Heart right ventricle (tissue), 16 donors: ENCODE measurements at places on chromosomes 3 and 15. TPM values are rescaled to one million over a fixed set of nuclear protein-coding genes. Genes with fewer than 3 reads are reported as not detected.

DNA sequence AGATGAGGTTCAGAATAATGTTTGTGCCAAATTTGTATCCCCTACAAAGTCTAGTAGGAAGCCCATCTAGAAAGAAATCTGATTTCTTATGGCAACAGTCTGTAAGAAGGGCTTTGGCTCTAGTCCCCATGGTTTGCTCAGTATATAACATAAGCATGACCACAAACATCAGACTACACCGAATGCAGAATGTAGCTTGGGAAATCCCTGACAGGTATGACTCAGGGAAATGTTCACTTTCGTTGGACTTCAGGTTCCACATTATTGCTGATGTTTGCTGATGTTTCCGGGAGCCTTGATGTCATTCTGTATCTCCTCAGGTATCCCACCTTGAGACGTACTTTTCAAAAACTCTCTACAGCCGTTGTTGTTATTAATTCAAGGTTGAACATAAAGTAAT lies 304.4 kb upstream of the TGFBR2 start:
- DNase-seq, result no peak
- H3K27ac ChIP-seq, result no peak overlapping the region
- no peaks in the 10 kb centered on the region for H3K36me3 ChIP-seq
- H3K27me3 ChIP-seq, result no peaks in the 10 kb centered on the region
- no peak overlapping the region for H3K4me3 ChIP-seq

The ABHD10 gene
- total RNA-seq, result 42.7 TPM

The ARGFX gene
- not detected for total RNA-seq

The ADAMTS9 gene
- total RNA-seq, result 22.8 TPM

DNA sequence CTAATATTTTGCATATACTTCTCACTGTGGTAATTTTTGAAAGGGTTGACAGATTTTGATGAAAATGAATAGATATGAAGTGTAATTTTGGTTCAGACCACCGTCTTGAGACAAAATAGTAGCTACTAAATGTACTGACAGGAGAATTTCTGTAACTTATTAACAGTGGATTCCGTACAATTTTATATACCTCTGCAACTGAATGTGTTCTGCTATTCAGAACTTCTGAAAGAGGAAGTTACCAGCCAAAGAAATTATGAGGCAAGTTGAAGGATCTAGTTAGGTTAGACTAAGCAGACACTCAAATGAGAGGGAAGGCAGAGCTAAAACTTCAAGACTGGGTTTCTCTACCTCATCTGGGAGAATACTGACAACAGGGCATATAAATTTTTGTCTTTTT lies 29.4 kb downstream of the GAP43 start:
- no peak overlapping the region for H3K4me3 ChIP-seq
- H3K27ac ChIP-seq, result no peak overlapping the region
- DNase-seq, result no peak
- H3K27me3 ChIP-seq, result no peaks in the 10 kb centered on the region
- no peaks in the 10 kb centered on the region for H3K36me3 ChIP-seq

DNA sequence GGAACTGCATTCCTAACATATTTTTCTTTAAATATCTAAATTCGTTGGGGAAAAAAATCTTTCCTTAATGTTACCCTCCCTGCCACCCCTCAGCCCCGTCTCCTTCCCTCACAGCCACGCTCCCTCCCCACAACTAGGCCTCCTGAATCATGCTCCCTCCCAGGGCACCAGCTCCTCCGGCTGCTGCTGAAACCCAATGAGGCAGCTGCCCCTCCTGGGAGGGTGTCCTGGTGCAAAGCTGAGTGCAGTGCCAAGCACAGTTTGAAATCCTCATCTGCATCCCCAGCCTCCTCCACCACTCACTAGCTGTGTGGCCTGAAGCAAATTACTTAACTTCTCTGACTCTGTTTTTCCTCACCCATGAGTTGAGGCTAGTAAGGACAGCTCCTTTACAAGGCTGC lies 2.7 kb upstream of the NR2E3 start:
- H3K27ac ChIP-seq, result no peak overlapping the region
- H3K4me3 ChIP-seq, result peak overlapping the region; percentile 29
- no peaks in the 10 kb centered on the region for H3K27me3 ChIP-seq
- H3K36me3 ChIP-seq, result no peaks in the 10 kb centered on the region
- peaks cover 27% of the 10 kb centered on the region for H3K4me1 ChIP-seq

DNA sequence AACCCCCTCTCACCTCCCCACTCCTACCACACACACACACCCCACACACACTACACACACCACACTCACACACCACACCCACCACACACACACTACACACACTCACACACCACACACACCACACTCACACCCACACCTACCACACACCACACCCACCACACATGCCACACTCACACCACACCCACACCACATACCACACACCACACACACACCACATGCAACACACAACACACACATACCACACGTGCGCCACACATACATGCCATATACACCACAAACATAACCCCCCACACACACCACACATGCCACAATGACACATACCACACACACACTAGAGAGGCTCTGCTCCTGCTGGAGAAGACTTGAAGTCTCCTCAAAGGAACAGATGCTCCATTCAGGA lies 5.9 kb upstream of the ITPKA start:
- no peak overlapping the region for H3K4me3 ChIP-seq
- DNase-seq, result no peak
- H3K4me1 ChIP-seq, result peaks cover 9% of the 10 kb centered on the region
- H3K36me3 ChIP-seq, result no peaks in the 10 kb centered on the region

DNA sequence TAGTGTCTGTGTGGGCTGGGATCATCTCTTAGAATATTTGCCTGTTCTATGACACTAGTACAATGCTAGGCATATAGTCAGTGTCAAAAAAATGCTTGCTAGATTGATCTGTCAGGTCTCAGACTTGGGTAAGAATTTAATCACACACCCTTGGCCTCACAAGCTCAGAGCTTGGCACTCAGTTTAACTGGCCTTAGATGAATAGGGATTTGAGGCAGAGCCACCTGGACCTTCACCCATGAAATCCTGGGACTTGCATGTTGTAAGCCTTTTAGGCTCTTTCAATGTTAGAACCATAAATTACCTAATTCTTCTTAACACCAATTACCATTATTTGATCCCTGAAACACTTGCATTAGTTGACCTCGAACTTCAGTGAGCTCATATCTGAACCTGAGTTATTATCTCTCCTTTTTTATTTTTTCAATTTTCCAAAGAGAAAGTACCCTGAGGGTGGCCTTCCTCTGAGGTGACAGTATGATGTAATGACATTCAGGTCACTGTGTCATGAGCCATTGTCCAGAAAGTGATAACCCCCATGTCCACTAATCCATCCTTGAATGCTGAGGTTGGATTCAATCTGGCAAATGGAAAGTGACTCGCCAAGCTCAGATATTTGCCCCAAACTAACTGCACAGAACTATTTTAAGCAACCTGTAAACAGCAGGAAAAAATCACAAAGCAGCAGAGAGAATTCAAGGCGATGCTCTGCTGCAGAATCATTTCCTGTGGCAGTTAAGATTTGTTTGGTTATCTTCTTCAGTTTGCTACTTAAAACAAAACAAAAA lies 615.2 kb upstream of the NR2F2 start:
- no peaks in the 10 kb centered on the region for H3K36me3 ChIP-seq
- no peak for DNase-seq
- H3K27me3 ChIP-seq, result no peaks in the 10 kb centered on the region
- no peak overlapping the region for H3K27ac ChIP-seq
- no peaks in the 10 kb centered on the region for H3K4me1 ChIP-seq

The SRGAP3 gene
- total RNA-seq, result 16.1 TPM

DNA sequence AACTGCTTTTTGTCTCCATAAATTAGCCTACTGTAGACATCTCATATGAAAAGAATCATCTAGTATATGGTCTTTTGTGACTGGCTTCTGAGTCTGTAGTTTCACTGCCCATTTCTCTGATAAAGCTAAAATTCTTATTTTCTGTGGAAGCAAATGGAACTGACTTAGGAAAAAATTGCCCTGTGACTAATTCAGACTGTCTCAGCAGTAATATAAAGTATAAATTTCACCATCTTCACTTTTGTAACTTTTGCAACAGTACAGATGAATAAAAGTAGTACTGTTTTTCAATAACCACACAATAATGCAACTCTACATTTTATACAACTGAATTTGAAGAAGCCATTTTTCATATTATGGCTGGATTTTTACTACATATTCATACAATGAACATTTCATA lies 104.1 kb downstream of the TBC1D5 start:
- no peaks in the 10 kb centered on the region for H3K27me3 ChIP-seq
- H3K4me1 ChIP-seq, result peaks cover 17% of the 10 kb centered on the region
- H3K27ac ChIP-seq, result no peak overlapping the region
- DNase-seq, result no peak
- no peaks in the 10 kb centered on the region for H3K36me3 ChIP-seq
- no peak overlapping the region for H3K4me3 ChIP-seq

The KLF15 gene
- total RNA-seq, result 28.2 TPM

The PLAAT1 gene
- total RNA-seq, result 7.4 TPM

GRCh38 chr15:101492766-101493692 lies 3.5 kb upstream of the PCSK6 start:
- peaks cover 20% of the 10 kb centered on the region for H3K27me3 ChIP-seq
- DNase-seq, result no peak
- no peak overlapping the region for H3K4me3 ChIP-seq
- H3K27ac ChIP-seq, result no peak overlapping the region

- H3K27ac ChIP-seq, result no peak overlapping the region
- no peaks in the 10 kb centered on the region for H3K36me3 ChIP-seq
- H3K4me3 ChIP-seq, result no peak overlapping the region
- no peaks in the 10 kb centered on the region for H3K27me3 ChIP-seq
- DNase-seq, result no peak
- no peaks in the 10 kb centered on the region for H3K4me1 ChIP-seq
Observed at GRCh38 chr3:7789324-7789723, 712.3 kb upstream of the LMCD1 start.

GRCh38 chr3:90102146-90102545 lies 994.7 kb downstream of the EPHA3 start:
- DNase-seq, result no peak
- no peak overlapping the region for H3K27ac ChIP-seq
- H3K36me3 ChIP-seq, result no peaks in the 10 kb centered on the region
- H3K4me1 ChIP-seq, result no peaks in the 10 kb centered on the region

The HCN4 gene
- total RNA-seq, result 4.8 TPM

DNA sequence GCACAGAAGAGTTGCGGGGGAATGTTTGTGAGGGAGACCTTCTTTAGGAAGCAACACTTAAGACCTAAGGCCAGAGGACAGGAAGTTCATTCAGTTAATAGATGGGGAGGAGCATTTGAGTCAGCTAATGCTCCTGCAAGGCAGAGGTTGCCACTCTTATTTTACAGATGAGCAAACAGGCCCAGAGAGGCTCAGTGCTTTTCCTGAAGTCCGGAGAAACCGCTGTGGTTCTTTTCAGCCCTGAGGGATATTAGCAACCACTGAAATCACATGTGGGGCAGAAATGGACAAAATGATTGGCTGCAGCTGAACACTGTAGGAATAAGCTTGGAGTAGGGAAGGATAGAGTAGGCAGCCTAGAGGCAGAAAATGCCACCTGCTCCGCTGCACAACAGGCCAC lies 33.3 kb upstream of the RTP4 start:
- no peaks in the 10 kb centered on the region for H3K27me3 ChIP-seq
- no peak overlapping the region for H3K27ac ChIP-seq
- H3K4me3 ChIP-seq, result no peak overlapping the region
- H3K4me1 ChIP-seq, result no peaks in the 10 kb centered on the region
- DNase-seq, result no peak
